ENCODE measurements at places on chromosomes 6 and 20.

DNA sequence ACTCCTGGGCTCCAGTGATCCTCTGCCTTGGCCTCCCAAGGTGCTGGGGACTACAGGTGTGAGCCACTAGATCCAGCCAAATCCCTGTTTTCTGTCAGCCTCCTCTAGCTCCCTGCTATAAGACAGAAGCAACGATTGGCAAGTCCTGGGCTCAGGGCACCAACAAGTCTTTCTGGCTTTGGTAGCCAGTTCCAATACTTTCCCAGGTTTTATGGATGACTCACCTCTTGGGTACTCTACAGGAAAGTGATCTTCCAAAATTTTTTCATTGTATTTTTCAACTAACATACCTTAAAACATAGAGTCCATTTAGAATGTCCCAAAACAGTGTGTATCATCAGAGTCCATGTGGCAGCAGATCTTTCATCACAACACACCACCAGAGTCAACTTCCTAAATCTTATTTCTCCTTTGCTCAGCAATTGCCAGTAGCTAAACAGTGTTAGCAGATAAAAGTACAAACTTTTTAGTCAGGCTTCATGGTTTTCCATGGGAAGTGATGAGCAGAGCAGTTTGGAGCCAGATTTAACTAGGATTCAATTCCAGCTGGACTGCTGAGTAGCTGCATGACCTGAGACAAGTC is 13.3 kb downstream of the GABBR1 start:
- DNase-seq, result no peak

DNA sequence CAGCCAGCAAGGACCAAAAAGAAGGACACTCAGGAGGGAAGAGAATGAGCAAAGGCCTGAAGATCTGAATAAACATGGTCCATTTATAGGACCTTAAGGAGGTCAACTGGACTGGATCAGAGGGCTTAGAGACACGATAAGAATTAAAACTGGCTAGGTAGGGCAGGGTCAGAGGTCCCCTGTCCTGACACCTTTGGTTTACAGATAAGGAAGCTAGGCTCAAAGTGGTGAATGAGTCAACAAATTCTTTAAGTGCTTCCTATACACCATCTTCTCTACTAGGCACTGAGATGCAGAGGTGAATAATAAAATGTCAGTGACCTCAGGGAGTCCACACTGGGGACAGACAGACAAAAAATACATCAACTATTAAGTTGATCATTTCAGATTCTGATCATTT is 70.3 kb downstream of the HIVEP2 start:
- DNase-seq, result no peak

DNA sequence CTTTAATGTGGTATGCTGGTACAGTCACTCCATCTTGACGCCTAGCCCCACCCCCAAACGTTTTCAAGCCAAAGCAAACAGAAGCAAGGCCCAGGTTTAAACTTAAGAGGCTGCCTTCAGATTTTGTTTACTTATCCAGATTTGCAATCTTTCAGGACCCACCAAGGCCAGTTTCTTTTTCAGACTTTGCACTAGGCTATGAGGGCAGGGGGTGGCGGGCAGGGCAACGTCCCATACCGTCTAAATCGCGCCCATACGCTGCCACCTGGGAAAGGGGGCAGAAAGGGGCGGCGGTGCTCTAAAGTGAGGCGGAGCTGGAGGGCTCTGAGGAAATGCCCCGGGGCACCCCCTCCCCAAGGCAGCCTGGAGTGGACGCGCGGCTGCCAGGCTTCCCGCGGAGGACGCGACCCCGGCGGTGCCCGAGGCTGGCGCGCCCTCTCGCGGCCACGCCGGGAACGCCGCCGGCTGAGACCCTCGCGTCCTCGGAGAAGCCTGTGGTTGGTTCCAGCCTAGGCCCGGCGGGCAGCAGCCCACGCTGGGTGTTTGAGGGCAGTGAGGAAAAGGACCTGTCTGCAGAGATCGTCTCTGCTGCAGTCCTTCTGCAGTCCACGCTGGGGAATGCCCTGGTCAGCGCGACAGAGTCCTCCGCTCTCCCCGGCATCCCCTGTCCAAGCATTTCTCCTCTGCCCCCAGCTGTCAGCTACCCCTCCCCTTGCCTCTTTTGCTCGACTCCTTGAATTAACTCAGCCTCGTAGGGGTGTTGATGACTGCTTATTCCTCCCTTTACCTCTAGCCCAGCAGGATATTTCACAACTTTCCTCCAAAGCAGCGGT is 129.2 kb upstream of the PRND start:
- DNase-seq, result peak; percentile 47

DNA sequence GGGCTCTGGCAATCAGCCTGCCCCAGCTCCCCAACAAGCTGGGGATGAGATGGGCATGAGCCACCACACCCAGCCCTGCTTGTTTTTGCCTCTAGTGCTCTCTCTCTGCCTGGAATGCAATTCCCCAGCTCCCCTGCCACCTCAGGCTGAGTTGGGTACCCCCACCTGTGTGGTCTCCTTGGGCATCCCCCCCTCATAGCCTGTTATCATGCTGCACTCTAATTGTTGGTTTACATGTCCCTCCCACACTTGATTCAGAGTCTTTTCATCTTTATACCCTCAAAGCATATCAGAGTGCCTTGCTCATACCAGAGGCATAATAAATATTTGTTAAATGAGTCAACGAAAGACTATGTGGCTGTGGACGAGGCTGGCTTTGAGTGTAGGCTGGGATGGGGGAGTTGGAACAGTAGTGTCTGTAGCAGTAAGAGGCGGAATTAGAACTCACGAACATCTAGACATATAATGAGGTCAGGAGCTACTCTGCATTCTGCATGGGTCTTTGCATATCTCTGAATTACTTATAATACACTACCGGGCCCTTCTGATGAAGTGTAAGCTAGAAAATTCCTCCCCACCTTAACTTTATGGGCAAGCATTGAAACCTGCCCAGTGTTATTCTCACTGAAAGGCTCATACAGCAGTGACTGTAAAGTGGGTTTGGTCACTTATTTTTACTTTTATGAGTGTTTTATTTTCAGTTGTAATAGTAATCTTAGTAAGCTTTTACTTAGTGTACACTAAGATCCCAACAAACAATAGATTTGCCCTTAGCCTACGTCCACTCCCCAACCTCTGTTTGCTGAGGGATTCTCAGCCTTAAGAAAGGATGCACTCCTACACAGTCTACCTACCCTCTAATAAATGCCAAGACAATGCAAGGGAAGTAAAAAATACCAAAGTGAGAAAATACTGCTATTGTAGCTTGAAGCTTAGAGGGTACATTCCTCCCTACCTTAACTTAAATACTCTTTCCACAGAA is 58.7 kb downstream of the EDN1 start:
- no peak for DNase-seq

- no peak for DNase-seq
These were observed 572.8 kb downstream of the TFAP2A start for GRCh38 chr6:9841886-9842725.

- DNase-seq, result no peak
These were observed 186.7 kb downstream of the PHACTR1 start for GRCh38 chr6:12903246-12903645.

GRCh38 chr6:133301835-133302234 is 60.7 kb downstream of the EYA4 start:
- no peak for DNase-seq

DNA sequence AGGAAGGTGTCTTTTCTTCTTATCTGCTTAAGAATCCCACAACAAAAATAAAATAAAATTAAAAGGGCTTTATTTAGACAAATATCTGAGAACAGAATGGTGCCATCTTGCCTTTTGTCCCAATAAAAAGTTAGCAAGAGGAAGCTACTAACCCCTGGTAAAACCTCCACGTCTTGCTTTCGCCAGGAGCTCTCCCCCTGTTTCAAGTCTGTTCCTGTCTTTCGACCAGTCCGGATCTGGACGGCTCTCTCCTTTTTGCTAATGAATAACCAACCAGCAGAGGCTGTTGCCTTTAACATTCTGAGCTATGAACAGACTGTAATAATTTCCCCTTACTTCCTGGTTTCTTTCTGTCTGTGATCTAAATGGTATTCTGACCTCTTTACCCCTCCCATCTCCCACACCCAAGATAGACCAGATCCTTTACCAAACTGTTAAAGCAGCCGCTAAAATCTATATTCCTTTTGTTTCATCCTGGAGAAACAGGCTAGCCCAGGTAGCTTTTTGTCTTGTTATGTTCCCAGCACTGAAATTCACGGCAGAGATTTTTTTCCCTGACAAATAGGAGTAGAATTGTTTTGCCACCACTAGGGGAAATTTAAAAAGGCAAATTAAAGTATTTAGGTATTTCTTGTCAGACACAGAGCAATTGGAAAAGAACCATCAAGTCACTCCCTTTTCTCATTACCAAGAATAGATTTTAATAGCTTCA is at the start of gene FRK:
TSS of gene FRK (minus strand) at position 320 of the 712 bp plus-strand sequence. CDS start 580 bp downstream, outside the sequence.
- DNase-seq, result no peak

- no peak for DNase-seq
These were observed 13.7 kb upstream of the STXBP5 start for GRCh38 chr6:147190556-147190955.

DNA sequence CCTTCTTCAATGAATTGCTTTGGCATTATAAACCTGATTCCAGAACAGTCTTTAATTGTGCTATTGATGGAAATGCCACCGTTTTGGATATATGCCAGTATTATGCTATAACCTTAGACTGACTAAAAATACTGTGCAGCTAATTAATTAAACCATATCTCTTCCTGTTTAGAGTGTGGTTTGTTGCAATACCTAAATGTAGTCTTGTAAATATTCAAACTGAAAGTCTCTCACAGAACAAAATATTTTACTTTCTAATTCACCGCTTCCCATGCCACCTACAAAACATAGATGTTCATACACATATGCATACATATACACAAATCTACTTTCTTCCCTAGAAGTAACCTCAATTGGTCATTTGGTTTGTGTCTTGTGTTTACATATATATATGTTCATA is 126.6 kb downstream of the SIM1 start:
- no peak for DNase-seq

GRCh38 chr6:35691027-35691824 is 2.5 kb upstream of the FKBP5 start:
- peak; percentile 72 for DNase-seq

DNA sequence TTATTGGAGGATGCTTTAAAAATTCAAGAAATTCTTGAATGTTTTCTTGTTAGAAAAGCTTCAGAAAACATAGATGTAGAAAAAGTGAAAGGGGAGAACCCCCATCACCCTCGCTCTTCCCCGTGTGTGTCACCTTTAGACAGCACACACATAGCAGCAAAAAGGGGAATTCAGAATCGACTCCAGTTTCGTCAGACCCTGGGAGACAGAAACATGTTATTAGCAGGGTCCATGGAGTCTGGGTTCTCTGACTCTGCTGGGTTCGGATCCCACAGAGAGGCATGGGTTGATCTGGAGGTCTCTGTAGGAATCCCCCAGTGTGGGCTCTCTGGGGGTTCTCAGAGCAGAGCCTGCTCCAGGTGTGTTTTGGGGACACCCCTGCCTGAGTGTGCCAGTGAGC is 43.7 kb downstream of the ARHGAP40 start:
- DNase-seq, result no peak
